ENCODE measurements at places on chromosomes 6 and 20.

DNA sequence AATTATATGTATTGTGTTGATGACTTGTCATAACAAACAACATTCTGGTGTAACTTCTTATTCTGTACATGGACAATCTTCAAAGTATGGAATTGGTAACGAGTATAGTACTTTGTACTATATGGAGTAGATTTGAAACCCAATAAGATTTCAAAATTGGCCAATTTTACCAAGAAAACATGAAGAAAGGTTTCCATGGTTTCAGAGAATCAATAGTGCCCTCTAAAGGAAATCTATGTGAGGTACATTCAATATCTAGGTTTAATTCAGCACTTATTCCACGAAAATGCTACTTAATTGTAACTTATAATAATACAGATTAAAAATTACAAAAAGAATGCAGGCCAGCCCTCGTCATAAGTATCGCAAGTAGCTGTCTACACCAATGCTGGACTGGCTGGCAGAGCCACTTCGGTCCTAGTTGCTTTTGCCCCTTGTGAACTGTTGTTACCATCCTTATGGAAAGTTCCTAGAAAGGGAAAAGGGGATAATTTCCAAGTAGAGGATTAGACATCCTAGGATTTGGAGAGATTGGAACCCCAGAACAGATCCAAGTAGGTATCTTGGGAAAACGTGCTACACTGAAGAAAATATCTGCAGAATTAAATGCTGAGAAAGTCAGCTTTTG is 70.9 kb downstream of the LCA5 start:
- DNase-seq = no peak

GRCh38 chr20:10671221-10671918 is 2.4 kb downstream of the JAG1 start:
- no peak for DNase-seq

DNA sequence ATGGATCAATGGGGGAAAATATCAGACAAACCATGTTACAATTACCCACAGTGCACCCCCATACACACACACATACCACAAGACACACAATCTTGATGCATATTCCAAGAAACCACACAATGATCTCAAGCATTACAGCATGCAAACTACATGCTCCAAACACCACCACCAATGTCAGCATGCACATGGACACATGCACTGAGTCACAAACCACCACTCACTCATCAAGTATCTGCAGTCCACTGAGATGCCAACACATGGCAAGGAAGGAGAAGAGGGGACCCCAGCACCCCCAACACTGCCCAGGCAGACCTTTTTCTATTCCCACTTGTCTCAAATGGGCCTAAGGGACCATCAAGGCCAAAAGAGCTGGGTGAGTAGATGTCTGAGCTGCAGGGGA is 91.6 kb downstream of the PREX1 start:
- no peak for DNase-seq

GRCh38 chr6:39932386-39932910 is 1.8 kb downstream of the MOCS1 start:
- DNase-seq = no peak

- no peak for DNase-seq
Measured at GRCh38 chr20:63696628-63697356, at the start of gene TNFRSF6B. Gene TNFRSF6B (plus strand): TSS chr20:63696652. CDS start chr20:63696768, 116 bp downstream.
